ENCODE measurements at places on chromosomes 7 and 10.

DNA sequence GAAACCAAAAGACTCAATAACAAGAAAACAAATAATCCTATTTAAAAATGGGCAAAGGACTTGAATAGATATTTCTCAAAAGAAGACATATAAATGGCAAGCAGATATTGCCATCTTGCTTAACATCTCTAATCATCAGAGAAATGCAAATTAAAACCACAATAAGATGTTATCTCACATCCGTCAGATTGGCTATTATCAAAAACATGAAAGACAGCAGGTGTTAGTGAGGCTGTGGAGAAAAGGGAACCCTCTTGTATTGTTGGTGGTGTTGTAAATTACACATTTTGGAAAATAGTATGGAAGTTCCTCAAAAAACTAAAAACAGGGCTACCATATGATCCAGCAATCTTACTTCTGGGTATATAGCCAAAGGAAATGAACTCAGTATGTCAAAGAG lies 25.7 kb downstream of the OPALIN start:
- DNase-seq = no peak

DNA sequence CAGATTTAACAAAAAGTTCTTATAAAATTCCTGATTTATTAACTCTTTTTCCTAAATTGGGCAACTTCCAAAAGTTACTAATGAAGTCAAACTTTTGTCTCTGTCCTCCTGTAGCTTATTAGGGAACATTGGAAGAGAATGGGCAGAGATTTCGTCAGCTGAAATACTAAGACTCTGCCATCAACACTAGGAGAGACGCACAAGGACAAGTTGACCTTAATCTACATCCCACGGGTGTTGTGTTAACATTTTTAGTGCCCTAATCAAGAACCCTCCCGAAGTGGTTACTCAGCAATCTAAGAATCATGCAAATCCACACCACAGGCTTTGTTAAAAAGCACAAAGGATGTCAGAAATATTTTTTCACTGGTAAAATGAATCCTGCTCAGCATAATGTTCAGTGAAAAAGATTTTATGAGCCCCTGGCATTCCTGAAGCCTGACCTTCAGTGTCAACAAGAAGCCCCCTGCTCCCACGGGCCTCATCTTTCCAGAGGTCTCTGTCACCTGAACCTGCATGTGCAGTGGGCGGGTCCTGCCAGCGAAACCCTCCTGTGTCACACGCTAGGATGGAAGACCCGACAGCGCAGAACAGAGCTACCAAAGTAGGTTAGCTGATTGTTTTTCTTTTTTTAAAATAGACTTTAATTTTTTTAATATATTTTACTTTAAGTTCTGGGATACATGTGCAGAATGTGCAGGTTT lies 70.6 kb upstream of the AKR1E2 start:
- DNase-seq = no peak

GRCh38 chr10:6586501-6586900 lies 6.4 kb upstream of the PRKCQ start:
- DNase-seq = no peak

- DNase-seq = peak; percentile 93
These were observed 1.7 kb downstream of the ADAM8 start for GRCh38 chr10:133274751-133275683.

DNA sequence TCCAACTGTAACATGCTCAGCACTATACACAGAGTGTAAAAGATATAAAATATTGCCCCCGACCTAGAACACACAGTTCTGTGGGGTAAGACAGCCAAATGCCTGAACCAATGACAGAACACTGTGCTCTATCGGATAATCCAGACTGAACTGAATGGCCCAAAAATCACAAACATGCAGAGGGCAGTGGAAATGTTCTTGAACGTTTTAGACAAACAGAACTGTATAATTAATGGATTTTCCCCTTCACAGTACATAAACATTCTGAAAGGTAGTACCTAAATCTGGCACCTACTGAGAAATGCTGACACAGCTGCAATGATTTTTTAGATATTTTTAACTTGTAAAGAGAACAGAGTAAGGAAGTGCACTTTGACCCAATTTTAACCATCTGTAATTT lies 33.4 kb downstream of the PARD3 start:
- DNase-seq = no peak

DNA sequence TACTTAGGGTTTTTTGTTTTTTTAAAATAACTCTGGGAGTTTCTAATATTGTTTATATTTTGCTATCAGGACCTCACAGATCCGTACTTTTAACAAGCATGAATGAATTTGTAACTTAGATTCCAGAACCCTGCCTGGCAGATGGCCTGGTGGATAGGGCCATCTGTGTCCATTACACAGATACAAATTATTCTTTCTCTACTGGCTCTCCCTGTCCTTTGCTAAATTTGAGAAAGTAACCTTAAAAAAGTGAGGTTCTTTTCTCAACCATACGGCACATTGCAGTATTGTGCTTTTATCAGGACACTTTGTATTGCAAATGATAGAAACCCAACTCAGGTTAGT lies 26.6 kb downstream of the LCOR start:
- no peak for DNase-seq

Measured in NB4 (cell line).